Spleen (tissue), 13 donors: ENCODE measurements at places on chromosomes 11 and 22.

- H3K4me1 ChIP-seq, result peaks cover 8% of the 10 kb centered on the region
- DNase-seq, result no peak
- no peak overlapping the region for H3K27ac ChIP-seq
- no peak overlapping the region for H3K4me3 ChIP-seq
- no peaks in the 10 kb centered on the region for H3K36me3 ChIP-seq
Observed at GRCh38 chr22:19182472-19183157, 4.1 kb upstream of the SLC25A1 start.

- H3K4me1 ChIP-seq, result no peaks in the 10 kb centered on the region
- H3K36me3 ChIP-seq, result peaks cover 95% of the 10 kb centered on the region
- no peaks in the 10 kb centered on the region for H3K27me3 ChIP-seq
- H3K4me3 ChIP-seq, result no peak overlapping the region
Observed at GRCh38 chr11:47225552-47226400, 11.0 kb downstream of the DDB2 start.

DNA sequence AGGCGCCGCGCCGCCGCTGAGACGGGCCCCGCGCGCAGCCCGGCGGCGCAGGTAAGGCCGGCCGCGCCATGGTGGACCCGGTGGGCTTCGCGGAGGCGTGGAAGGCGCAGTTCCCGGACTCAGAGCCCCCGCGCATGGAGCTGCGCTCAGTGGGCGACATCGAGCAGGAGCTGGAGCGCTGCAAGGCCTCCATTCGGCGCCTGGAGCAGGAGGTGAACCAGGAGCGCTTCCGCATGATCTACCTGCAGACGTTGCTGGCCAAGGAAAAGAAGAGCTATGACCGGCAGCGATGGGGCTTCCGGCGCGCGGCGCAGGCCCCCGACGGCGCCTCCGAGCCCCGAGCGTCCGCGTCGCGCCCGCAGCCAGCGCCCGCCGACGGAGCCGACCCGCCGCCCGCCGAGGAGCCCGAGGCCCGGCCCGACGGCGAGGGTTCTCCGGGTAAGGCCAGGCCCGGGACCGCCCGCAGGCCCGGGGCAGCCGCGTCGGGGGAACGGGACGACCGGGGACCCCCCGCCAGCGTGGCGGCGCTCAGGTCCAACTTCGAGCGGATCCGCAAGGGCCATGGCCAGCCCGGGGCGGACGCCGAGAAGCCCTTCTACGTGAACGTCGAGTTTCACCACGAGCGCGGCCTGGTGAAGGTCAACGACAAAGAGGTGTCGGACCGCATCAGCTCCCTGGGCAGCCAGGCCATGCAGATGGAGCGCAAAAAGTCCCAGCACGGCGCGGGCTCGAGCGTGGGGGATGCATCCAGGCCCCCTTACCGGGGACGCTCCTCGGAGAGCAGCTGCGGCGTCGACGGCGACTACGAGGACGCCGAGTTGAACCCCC is 798 bp downstream of the BCR start:
- peak overlapping the region; percentile 81 for H3K27ac ChIP-seq
- no peaks in the 10 kb centered on the region for H3K36me3 ChIP-seq
- peaks cover 59% of the 10 kb centered on the region for H3K4me1 ChIP-seq
- H3K4me3 ChIP-seq, result peak overlapping the region; percentile 49

- DNase-seq, result no peak
- no peak overlapping the region for H3K4me3 ChIP-seq
- H3K27me3 ChIP-seq, result no peaks in the 10 kb centered on the region
- H3K36me3 ChIP-seq, result no peaks in the 10 kb centered on the region
Observed at GRCh38 chr22:16774911-16775500, 50.2 kb downstream of the XKR3 start.

DNA sequence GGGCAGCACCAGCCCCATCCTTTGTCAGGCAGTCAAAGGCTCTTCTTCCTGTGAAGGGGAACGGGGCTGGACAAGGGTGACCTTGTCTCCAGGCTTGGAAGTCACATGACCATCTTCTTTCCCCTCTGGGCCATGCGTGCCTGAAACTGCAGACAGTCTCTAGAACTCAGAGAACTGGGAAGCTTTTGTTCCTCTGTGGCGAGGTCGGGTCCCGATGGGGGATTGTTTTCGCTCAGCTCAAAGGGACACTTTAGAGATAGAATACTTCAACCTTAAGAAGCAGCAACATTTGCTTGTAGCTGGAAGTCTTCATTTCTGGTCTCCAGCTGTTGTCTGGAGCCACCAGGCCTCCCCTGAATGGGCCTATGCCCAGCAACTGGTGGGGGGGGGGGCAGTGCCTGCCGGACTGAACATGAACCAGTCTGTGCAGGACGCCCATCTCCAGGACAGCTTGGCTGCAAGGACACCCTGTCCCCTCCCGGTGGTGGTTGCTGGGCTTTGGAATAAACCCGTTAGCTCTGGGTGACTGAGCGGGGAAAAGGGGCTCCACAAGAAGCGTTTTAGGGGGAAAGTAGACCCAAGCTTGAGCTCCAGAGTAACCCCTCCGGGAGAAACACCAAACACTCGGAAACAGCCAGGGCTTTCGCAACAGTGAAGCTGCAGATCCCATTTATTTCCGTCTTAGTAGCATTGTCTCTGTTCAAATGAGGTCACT is 55.7 kb upstream of the EMID1 start:
- H3K36me3 ChIP-seq, result no peaks in the 10 kb centered on the region
- H3K4me3 ChIP-seq, result no peak overlapping the region
- H3K27me3 ChIP-seq, result peaks cover 28% of the 10 kb centered on the region
- DNase-seq, result peak; percentile 68
- H3K27ac ChIP-seq, result peak overlapping the region; percentile 88

DNA sequence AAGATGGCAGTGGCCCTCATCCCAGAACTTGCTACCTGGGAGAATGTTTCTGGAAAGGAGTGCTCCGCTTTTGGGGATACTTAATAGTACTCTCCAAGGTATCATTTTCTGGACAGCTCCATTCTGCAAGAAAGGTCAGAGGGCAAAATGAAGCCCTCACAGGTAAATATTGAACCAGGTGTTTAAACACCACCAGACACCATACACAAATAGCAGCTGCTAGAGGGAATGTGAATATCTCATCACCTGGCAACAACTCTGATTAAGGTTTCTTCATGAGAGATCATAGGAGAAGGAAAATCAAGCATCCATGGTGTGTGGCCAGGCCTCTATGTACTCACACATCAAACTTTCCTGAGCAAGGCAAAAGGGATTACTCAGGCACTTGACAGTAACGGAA is 226.1 kb upstream of the FAT3 start:
- no peaks in the 10 kb centered on the region for H3K4me1 ChIP-seq
- no peaks in the 10 kb centered on the region for H3K36me3 ChIP-seq
- no peak overlapping the region for H3K27ac ChIP-seq
- no peak for DNase-seq
- no peak overlapping the region for H3K4me3 ChIP-seq

GRCh38 chr11:126140926-126141280 is 70.5 kb downstream of the RPUSD4 start:
- DNase-seq, result peak; percentile 37
- H3K27me3 ChIP-seq, result no peaks in the 10 kb centered on the region
- no peaks in the 10 kb centered on the region for H3K36me3 ChIP-seq
- no peak overlapping the region for H3K4me3 ChIP-seq
- H3K4me1 ChIP-seq, result no peaks in the 10 kb centered on the region

DNA sequence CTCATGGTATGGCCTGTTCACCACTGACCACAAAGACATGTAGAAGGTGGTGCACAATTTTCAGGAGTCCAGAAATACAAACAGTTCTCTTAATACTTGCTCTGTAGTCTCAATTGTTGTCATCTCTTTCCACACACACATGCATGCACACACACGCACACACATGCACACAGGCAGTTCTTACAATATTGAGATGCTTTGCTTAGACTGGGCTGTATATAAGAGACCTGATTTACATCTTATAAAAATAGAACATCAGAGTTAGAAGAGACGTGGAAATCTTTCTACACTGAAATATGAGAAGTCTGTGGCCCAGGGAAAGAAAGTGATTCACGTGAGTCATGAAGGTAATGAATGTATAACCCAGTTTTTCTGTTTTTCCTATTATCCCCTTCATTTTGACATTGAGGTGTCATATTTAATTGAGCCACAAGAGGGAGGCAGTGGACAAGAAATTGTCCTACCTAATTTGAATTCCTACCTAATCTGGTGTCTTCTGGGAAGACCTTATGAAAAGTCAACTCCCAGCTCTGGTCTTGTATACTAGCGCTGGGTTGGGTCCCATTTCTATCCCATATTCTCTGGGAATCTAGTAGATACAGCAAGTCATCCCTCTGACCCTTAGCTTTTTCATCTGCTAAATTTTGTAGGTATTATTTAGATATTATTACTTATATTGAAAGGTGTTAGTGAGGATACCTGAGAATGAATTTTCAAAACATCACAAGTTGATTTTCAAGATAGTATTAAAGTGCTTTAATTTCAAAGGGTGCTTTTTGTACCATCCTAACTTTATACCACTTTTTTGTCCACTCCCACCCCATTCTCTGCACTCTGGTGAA is 14.9 kb upstream of the MS4A4A start:
- H3K27ac ChIP-seq, result no peak overlapping the region
- no peaks in the 10 kb centered on the region for H3K4me1 ChIP-seq
- no peaks in the 10 kb centered on the region for H3K36me3 ChIP-seq
- H3K4me3 ChIP-seq, result no peak overlapping the region
- no peaks in the 10 kb centered on the region for H3K27me3 ChIP-seq

- H3K27me3 ChIP-seq, result no peaks in the 10 kb centered on the region
- no peaks in the 10 kb centered on the region for H3K4me1 ChIP-seq
- no peak for DNase-seq
- H3K36me3 ChIP-seq, result no peaks in the 10 kb centered on the region
Observed at GRCh38 chr11:11605181-11605580, 16.6 kb downstream of the GALNT18 start.

DNA sequence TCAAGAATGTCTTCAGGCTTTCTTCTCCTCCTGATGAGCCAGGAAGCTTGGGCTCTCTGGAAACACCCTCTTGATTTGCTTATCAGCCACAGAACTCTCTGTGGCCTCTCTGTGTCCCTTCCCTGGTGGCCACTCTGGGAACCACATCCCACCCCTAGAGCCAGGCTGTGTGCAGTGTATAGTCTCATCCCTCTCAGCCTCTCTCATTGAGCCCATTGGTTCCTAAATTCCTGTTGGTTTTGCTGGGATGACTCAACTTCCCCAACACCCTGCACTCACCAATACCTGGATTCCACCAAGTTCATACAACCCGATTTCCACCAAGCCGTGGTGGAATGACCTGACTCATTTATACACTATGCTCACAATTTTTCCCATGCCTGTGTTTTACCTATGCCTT is 5.2 kb downstream of the IRAG1 start:
- no peaks in the 10 kb centered on the region for H3K4me1 ChIP-seq
- no peak overlapping the region for H3K4me3 ChIP-seq
- H3K27ac ChIP-seq, result no peak overlapping the region

GRCh38 chr22:27476729-27477128 is 324.8 kb downstream of the MN1 start:
- H3K36me3 ChIP-seq, result no peaks in the 10 kb centered on the region
- no peak overlapping the region for H3K27ac ChIP-seq
- no peaks in the 10 kb centered on the region for H3K27me3 ChIP-seq
- no peaks in the 10 kb centered on the region for H3K4me1 ChIP-seq
- H3K4me3 ChIP-seq, result no peak overlapping the region

DNA sequence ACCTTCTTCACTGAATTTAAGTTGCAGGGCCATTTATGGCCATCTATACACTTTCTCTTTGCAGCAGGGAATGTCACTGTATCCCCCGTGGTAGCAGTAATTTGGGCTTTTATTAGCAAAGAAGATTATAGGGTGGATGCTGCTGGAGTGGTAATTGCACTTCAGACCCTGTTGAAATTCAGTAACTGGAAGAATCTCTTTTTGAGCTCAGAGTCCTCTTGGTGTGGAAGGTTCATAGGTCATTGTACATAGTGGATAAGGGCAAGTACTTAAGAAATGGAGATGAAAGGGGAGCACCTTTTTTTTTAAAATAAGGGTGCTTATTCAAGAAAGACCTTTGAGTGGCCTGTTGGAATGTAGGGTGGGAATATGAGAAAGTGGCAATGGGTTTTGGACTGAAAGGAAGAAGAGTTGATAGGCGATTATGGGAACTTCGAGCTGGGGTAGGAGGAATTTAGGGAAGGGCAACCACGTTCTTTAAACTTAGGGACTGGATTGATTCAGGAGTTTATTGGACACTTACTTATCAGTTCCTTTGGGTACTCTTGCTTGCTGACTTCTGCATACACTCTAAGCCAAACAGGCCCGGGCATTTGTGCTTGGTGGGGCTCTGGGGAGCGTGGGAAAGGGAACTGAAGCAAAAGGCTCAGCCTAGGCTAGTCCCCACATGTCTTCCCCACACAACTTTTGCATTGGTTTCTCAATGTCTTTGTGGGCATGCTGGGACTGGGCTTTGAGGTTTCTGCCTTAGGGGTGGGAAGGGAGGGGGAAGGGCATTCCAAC is 26.5 kb downstream of the CTNND1 start:
- no peak for DNase-seq
- H3K27me3 ChIP-seq, result no peaks in the 10 kb centered on the region
- peaks cover 60% of the 10 kb centered on the region for H3K4me1 ChIP-seq
- H3K36me3 ChIP-seq, result no peaks in the 10 kb centered on the region
- H3K27ac ChIP-seq, result peak overlapping the region; percentile 10

GRCh38 chr11:450809-451451 is 851 bp downstream of the PTDSS2 start:
- peak overlapping the region; percentile 98 for H3K4me3 ChIP-seq
- peak overlapping the region; percentile 94 for H3K27ac ChIP-seq
- H3K36me3 ChIP-seq, result peaks cover 13% of the 10 kb centered on the region
- DNase-seq, result peak; percentile 93
- H3K27me3 ChIP-seq, result no peaks in the 10 kb centered on the region

DNA sequence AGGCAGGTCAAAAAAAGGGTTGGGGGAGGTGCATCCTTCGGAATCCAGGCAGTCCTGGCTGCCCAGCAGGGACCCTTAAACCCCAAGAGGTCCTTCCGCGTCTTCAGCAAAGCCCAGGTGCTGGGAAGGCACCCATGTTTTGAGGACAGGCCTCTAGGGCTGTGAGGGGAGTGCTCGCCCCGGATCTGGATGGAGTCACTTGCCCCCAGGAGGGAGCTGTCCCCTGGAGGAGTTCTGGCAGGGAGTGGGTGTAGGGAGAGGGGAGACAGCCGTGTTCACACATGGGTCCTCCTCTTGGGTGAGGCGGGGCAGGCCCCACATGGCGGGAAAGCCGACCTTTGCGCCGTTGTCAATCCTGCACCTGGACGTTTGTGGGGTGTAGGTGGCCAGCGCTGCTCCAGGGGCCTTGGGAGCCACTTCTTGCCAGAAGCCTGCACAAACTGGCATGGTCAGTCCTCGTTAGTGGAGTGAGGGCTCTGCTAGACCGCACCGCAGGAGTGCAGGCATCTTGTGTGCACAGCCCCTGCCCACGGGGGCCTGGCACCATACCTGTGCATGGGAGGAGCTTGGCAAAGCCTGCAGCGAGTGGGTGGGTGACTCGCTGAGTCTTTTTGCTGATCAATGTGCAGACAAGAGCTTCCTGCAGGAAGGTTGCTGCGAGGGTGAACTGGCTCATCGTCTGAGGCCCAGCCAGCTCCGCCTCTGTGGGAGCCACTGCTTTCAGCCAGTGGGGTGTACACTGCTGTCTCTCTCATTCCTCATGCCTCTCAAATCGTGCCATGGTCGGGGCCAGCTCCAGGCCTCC is 16.0 kb downstream of the PPIL2 start:
- DNase-seq, result no peak
- H3K4me3 ChIP-seq, result no peak overlapping the region
- peaks cover 86% of the 10 kb centered on the region for H3K36me3 ChIP-seq
- no peaks in the 10 kb centered on the region for H3K4me1 ChIP-seq

GRCh38 chr11:10460611-10461275 is 5.7 kb downstream of the AMPD3 start:
- H3K4me3 ChIP-seq, result peak overlapping the region; percentile 18
- no peaks in the 10 kb centered on the region for H3K27me3 ChIP-seq
- peaks cover 46% of the 10 kb centered on the region for H3K36me3 ChIP-seq
- no peak for DNase-seq
- peaks cover 36% of the 10 kb centered on the region for H3K4me1 ChIP-seq
- H3K27ac ChIP-seq, result peak overlapping the region; percentile 32

GRCh38 chr11:43830928-43831440 is 49.6 kb upstream of the ALKBH3 start:
- no peak overlapping the region for H3K27ac ChIP-seq
- H3K36me3 ChIP-seq, result peaks cover 5% of the 10 kb centered on the region
- DNase-seq, result no peak
- no peak overlapping the region for H3K4me3 ChIP-seq
- H3K27me3 ChIP-seq, result no peaks in the 10 kb centered on the region
